ENCODE measurements at places on chromosomes 1 and 21. TPM values are rescaled to one million over a fixed set of nuclear protein-coding genes. Genes with fewer than 3 reads are reported as not detected.

Gene CSF3R
- total RNA-seq: 0.07 TPM

Gene RCSD1
- 74.7 TPM for total RNA-seq

Gene RNU1-3
- 2,189 TPM for total RNA-seq

Gene LEFTY1
- not detected for total RNA-seq

Gene LIN9
- 13.8 TPM for total RNA-seq

Gene CLCA4
- total RNA-seq: not detected

Gene CD1E
- total RNA-seq: not detected

Gene PADI4
- total RNA-seq: 0.09 TPM

Gene OR2T29
- total RNA-seq: not detected

Gene GPR52
- 3.0 TPM for total RNA-seq

Gene ZSCAN20
- total RNA-seq: 2.0 TPM

Gene EPHA2
- not detected for total RNA-seq

Gene TRIM67
- not detected for total RNA-seq

Gene BMP8B
- total RNA-seq: 0.43 TPM

DNA sequence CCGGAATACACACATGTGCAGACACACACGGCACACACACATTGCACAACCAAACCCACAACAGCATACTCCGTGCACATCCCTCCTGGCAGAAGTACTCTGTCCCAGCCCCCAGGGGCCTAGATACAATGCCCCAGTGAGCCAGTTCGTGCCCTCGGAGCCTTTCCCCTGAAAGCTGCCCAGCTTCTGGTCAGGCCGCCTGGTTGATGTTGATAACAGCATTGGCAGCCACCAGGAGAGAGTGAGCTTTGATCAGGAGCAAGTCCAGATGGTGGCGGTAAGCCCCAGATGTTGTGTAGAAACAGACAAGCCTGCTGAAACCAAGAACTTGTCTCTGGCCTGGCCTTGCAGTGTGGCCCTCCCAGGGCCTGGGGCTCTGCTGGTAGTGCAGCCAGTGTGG is 109.1 kb downstream of the GRIK3 start:
- no peak for DNase-seq
- no peak overlapping the region for H3K4me3 ChIP-seq
- H3K4me1 ChIP-seq: no peaks in the 10 kb centered on the region
- H3K27me3 ChIP-seq: no peaks in the 10 kb centered on the region
- no peaks in the 10 kb centered on the region for H3K36me3 ChIP-seq

- H3K4me1 ChIP-seq: peaks cover 53% of the 10 kb centered on the region
- H3K27ac ChIP-seq: no peak overlapping the region
- H3K27me3 ChIP-seq: no peaks in the 10 kb centered on the region
- H3K4me3 ChIP-seq: no peak overlapping the region
- no peak for DNase-seq
- H3K36me3 ChIP-seq: peaks cover 1% of the 10 kb centered on the region
Observed at GRCh38 chr1:58926152-58926551, 142.3 kb upstream of the JUN start.

- no peaks in the 10 kb centered on the region for H3K36me3 ChIP-seq
- H3K27ac ChIP-seq: no peak overlapping the region
- no peak for DNase-seq
- H3K4me1 ChIP-seq: no peaks in the 10 kb centered on the region
Observed at GRCh38 chr1:226525750-226526149, 22.8 kb upstream of the STUM start.

- no peaks in the 10 kb centered on the region for H3K27me3 ChIP-seq
- H3K27ac ChIP-seq: no peak overlapping the region
- no peak for DNase-seq
- peaks cover 17% of the 10 kb centered on the region for H3K4me1 ChIP-seq
- no peak overlapping the region for H3K4me3 ChIP-seq
Observed at GRCh38 chr1:110243146-110243545, 33.0 kb downstream of the KCNC4 start.

GRCh38 chr1:176073524-176074157 is 133.4 kb downstream of the COP1 start:
- no peak overlapping the region for H3K27ac ChIP-seq
- H3K36me3 ChIP-seq: peaks cover 41% of the 10 kb centered on the region
- DNase-seq: peak; percentile 73

GRCh38 chr1:247588060-247588459 is at the start of gene OR2G2:
Gene OR2G2, plus strand, starts transcription at chr1:247588360. Its CDS starts 0 bp downstream, at chr1:247588360.
- H3K4me3 ChIP-seq: no peak within 1 kb of the TSS
- H3K27me3 ChIP-seq: no peaks in the 10 kb centered on the region
- H3K36me3 ChIP-seq: no peaks in the 10 kb centered on the region
- DNase-seq: no peak

- H3K36me3 ChIP-seq: peaks cover 49% of the 10 kb centered on the region
- peak within 1 kb of the TSS; percentile 99 for H3K4me3 ChIP-seq
- H3K4me1 ChIP-seq: peaks cover 71% of the 10 kb centered on the region
- DNase-seq: peak; percentile 89
- no peaks in the 10 kb centered on the region for H3K27me3 ChIP-seq
Observed at GRCh38 chr1:202160377-202160940, at the start of gene PTPN7. Gene PTPN7, minus strand, starts transcription at chr1:202160602. Its CDS starts 1,200 bp downstream, at chr1:202159402.

- peaks cover 2% of the 10 kb centered on the region for H3K36me3 ChIP-seq
- no peak for DNase-seq
- no peak overlapping the region for H3K4me3 ChIP-seq
- peaks cover 45% of the 10 kb centered on the region for H3K27me3 ChIP-seq
Observed at GRCh38 chr1:171844381-171844780, 3.1 kb downstream of the DNM3 start.

GRCh38 chr1:230307213-230307612 is 118.9 kb downstream of the PGBD5 start:
- H3K4me1 ChIP-seq: peaks cover 22% of the 10 kb centered on the region
- peaks cover 4% of the 10 kb centered on the region for H3K27me3 ChIP-seq
- H3K27ac ChIP-seq: peak overlapping the region; percentile 32
- no peak overlapping the region for H3K4me3 ChIP-seq

DNA sequence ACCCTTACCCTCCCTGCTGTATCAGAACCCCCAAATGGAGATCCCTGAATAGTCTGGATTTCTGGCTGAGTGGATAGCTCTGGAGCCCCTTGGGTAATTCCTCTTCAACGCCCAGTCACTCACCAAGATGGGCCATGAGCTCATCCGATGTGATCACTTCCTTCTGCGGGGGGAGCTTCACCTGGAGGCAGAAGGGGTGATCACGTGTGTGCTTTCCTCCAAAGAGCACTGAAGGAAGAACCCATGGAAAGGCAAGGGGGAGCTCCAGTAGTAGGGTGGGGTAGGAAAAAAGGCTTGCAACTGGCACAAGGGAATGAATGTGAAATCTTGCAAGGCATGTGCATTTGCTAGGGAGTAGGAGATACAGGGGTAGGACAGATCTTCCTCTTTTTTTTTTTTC is 5.1 kb downstream of the MINDY1 start:
- peaks cover 51% of the 10 kb centered on the region for H3K4me1 ChIP-seq
- DNase-seq: no peak
- H3K27me3 ChIP-seq: no peaks in the 10 kb centered on the region
- no peak overlapping the region for H3K4me3 ChIP-seq

- no peaks in the 10 kb centered on the region for H3K36me3 ChIP-seq
- peaks cover 36% of the 10 kb centered on the region for H3K27me3 ChIP-seq
- no peaks in the 10 kb centered on the region for H3K4me1 ChIP-seq
- no peak overlapping the region for H3K4me3 ChIP-seq
- H3K27ac ChIP-seq: no peak overlapping the region
Observed at GRCh38 chr1:110094931-110095654, 17.1 kb upstream of the UBL4B start.

- no peak overlapping the region for H3K27ac ChIP-seq
- DNase-seq: no peak
- no peaks in the 10 kb centered on the region for H3K4me1 ChIP-seq
- no peak overlapping the region for H3K4me3 ChIP-seq
- H3K36me3 ChIP-seq: no peaks in the 10 kb centered on the region
Observed at GRCh38 chr1:33390542-33390941, 40.4 kb downstream of the PHC2 start.

DNA sequence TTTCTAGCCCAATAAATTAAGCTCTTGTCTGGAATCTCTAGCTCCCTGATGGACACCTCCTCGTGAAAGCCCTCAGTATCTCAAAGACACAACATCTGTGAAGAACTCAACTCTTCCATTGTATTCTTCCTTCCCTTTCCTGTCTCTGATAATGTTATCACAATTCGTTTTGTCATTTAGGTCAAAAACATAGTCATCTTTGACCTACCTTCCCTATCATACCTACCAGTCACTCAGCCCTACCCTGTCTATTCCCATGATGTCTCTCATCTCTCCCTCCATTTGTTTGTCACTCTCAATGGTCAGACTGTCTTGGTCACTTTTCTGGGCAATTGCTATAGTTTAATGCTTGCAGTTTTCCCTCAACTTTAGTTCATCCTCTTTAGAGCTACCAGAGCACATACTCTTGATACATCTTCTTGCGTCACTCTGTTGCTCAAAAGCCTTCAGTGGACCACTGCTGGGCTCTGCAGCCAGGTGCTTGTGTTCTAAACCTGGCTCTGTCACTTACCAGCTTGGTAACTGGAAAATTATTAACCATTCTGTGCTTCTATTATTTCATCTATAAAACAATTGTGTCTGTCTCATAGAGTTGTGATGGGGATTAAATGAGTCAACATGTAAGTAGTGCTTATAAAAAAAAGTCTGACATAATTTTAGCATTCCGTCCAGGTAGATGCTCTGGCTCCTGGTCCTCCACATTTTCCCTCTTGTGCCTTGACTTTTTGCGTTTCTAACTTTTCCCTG is 39.6 kb downstream of the DDR2 start:
- no peak for DNase-seq
- no peaks in the 10 kb centered on the region for H3K4me1 ChIP-seq
- H3K4me3 ChIP-seq: no peak overlapping the region
- no peaks in the 10 kb centered on the region for H3K36me3 ChIP-seq
- H3K27ac ChIP-seq: no peak overlapping the region

GRCh38 chr21:32772281-32773047 is 909 bp upstream of the PAXBP1 start:
- H3K4me3 ChIP-seq: peak overlapping the region; percentile 90
- peaks cover 31% of the 10 kb centered on the region for H3K36me3 ChIP-seq
- DNase-seq: peak; percentile 87
- H3K27me3 ChIP-seq: peaks cover 3% of the 10 kb centered on the region

- H3K4me1 ChIP-seq: peaks cover 18% of the 10 kb centered on the region
- peak overlapping the region; percentile 90 for H3K4me3 ChIP-seq
- peak; percentile 79 for DNase-seq
- H3K27me3 ChIP-seq: no peaks in the 10 kb centered on the region
- peak overlapping the region; percentile 92 for H3K27ac ChIP-seq
- H3K36me3 ChIP-seq: no peaks in the 10 kb centered on the region
Observed at GRCh38 chr1:22452481-22452957, 868 bp downstream of the ZBTB40 start.

GRCh38 chr1:59689730-59690129 is 125.0 kb upstream of the HOOK1 start:
- H3K4me1 ChIP-seq: no peaks in the 10 kb centered on the region
- H3K4me3 ChIP-seq: no peak overlapping the region
- no peaks in the 10 kb centered on the region for H3K27me3 ChIP-seq

GRCh38 chr1:32881291-32881690 is 5.0 kb upstream of the HPCA start:
- H3K27ac ChIP-seq: no peak overlapping the region
- no peak overlapping the region for H3K4me3 ChIP-seq
- H3K4me1 ChIP-seq: no peaks in the 10 kb centered on the region
- DNase-seq: no peak
- no peaks in the 10 kb centered on the region for H3K36me3 ChIP-seq

DNA sequence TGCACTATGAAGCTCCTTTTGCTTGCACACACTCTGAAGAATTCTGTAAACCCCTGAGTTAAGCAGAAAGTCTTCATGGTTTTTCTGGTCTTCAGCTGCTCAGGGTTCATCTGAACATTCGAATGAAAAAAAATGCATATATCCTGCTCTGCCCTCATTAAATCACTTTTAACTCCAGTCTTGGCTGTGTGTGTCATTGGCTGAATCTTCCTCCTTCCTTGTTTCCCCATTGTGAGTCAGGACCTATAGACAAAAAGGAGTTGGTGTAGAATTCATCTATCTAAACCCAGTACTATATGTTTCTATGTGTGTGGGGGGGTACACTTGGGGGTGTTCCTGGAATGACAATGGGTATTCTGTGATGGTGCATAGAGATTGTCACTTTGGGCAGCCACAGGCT is 6.6 kb upstream of the SPRR1B start:
- no peak for DNase-seq
- no peak overlapping the region for H3K4me3 ChIP-seq
- no peak overlapping the region for H3K27ac ChIP-seq
- no peaks in the 10 kb centered on the region for H3K36me3 ChIP-seq
- H3K4me1 ChIP-seq: no peaks in the 10 kb centered on the region

DNA sequence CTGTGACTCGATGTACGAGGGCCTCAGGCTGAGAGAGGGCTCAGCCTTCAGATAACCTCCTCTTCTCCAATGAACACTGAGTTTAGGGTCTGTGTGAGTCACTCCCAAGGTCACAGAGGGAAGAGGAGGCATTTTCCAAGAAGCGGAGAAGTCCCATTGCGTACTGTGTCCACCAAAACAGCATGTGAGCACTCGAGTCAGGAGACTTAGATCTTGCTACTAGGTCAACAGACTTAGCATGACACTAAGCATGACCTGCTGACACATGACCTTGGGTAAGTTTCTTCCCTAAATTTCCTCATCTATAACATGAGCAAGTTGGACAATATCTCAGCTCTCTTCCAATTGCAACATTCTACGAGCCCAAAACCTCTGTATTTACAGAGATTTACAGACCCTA is 68.0 kb downstream of the PLPP3 start:
- H3K4me1 ChIP-seq: no peaks in the 10 kb centered on the region
- no peaks in the 10 kb centered on the region for H3K36me3 ChIP-seq
- H3K27me3 ChIP-seq: no peaks in the 10 kb centered on the region
- H3K4me3 ChIP-seq: no peak overlapping the region

- H3K27ac ChIP-seq: no peak overlapping the region
- no peaks in the 10 kb centered on the region for H3K27me3 ChIP-seq
- no peak overlapping the region for H3K4me3 ChIP-seq
- peaks cover 8% of the 10 kb centered on the region for H3K36me3 ChIP-seq
- H3K4me1 ChIP-seq: peaks cover 18% of the 10 kb centered on the region
Observed at GRCh38 chr1:172252321-172252720, 168.2 kb upstream of the C1orf105 start.

DNA sequence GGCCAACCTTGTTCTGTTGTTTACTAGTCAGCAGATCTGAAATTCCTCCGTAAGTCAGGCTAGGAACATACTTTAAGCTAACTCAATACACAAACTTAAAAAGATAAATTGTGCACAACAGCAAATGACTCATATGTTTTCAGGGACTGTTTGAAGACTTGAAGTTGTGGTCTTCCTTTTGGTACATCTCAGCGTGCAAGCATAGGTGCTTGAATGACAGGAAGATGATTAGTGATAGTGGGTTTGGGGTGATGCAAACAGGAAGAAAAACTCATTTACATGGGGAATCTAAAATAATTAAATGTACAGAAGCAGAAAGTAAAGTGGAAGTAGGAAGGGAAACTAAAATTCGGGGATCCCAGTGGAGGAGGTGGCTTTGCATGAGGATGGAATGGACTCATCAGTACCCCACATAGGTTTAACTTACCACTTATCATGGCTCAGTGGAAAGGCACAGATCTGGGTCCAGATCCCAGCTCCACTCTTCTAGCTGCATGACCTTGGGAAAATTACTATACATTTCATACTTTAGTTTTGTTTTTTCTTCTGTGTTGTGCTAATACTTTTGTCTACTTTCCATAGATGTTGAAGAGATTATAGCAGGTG is 122.3 kb downstream of the XCL2 start:
- H3K4me3 ChIP-seq: peak overlapping the region; percentile 44
- peaks cover 15% of the 10 kb centered on the region for H3K4me1 ChIP-seq
- peak overlapping the region; percentile 52 for H3K27ac ChIP-seq

GRCh38 chr1:184116287-184116686 is 64.8 kb downstream of the TSEN15 start:
- H3K4me1 ChIP-seq: peaks cover 3% of the 10 kb centered on the region
- H3K27me3 ChIP-seq: no peaks in the 10 kb centered on the region
- DNase-seq: no peak
- no peaks in the 10 kb centered on the region for H3K36me3 ChIP-seq

GRCh38 chr1:236129306-236129705 is 13.0 kb upstream of the GPR137B start:
- H3K4me1 ChIP-seq: no peaks in the 10 kb centered on the region
- no peak for DNase-seq
- no peak overlapping the region for H3K27ac ChIP-seq
- no peaks in the 10 kb centered on the region for H3K36me3 ChIP-seq
- no peak overlapping the region for H3K4me3 ChIP-seq
